ENCODE measurements at places on chromosomes 2 and 18.

GRCh38 chr2:47720036-47720435, 62.9 kb upstream of the MSH6 start:
- DNase-seq: peak; percentile 21

- DNase-seq: no peak
Observed at GRCh38 chr2:235047171-235048160, 95.6 kb downstream of the SH3BP4 start.

DNA sequence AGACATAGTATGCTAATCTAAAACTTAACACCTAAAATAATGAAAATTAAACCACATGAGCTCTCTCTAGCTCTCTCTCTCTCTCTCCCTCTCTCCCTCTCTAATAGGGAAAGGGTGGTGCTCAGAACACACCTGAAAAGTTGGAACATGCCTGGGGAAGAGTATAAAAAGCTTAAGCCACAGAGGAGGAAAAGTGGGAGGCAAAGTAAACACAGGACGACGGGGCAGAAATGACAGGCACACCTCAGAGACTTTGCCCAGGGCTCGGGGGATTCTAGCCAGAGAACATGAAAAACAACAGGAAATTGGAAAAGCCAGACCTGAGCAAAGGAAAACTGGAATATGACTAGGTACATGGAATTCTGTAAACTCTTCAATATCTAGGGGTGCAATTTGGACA, 666.1 kb downstream of the BCL11A start:
- no peak for DNase-seq

DNA sequence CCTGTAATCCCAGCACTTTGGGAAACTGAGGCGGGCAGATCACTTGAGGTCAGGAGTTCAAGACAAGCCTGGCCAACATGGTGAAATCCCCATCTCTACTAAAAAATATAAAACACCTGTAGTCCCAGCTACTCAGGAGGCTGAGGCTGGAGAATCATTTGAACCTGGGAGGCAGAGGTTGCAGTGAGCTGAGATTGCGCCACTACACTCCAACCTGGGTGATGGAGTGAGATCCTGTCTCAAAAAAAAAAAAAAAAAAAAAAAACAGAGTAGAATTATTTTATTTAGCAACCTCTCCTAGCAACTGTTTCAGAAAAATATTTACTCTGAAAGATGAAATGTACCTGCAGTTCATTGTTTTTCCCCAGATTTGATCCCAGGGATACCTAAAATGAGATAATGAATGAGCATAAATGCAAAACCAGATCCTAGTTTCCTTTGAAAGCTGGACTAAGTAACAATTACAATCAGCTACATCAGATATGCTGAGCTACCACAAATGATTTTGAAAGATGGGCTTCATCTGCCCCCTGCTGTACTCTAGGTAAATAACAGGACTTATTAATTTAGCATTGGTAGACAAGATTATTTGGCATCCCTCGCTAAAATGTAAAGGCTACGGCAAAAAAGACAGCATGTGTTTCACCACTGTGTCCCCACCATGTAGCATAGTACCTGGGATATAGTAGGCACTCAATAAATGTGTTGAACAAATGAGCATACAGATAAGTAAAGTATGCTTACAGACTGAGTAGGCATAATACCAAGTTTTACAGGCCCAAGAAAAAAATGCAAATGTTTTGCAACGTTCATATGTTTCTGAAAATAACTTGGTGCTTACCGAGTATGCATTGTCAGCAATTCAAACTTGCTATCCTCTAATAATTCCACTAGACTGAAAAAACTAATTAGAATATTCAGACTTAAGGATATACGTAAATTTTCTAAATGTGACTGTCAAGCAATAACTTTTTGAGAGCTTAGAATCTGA, 102.5 kb downstream of the ATL2 start:
- peak; percentile 89 for DNase-seq

- DNase-seq: no peak
Observed at GRCh38 chr2:240319855-240320203, 115.6 kb upstream of the GPC1 start.

GRCh38 chr18:48879008-48879431, 71.7 kb downstream of the SMAD7 start:
- no peak for DNase-seq

GRCh38 chr18:74569401-74569800, 28.3 kb upstream of the ZNF407 start:
- no peak for DNase-seq

- DNase-seq: no peak
Observed at GRCh38 chr2:190599073-190599472, 49.8 kb upstream of the NAB1 start.

DNA sequence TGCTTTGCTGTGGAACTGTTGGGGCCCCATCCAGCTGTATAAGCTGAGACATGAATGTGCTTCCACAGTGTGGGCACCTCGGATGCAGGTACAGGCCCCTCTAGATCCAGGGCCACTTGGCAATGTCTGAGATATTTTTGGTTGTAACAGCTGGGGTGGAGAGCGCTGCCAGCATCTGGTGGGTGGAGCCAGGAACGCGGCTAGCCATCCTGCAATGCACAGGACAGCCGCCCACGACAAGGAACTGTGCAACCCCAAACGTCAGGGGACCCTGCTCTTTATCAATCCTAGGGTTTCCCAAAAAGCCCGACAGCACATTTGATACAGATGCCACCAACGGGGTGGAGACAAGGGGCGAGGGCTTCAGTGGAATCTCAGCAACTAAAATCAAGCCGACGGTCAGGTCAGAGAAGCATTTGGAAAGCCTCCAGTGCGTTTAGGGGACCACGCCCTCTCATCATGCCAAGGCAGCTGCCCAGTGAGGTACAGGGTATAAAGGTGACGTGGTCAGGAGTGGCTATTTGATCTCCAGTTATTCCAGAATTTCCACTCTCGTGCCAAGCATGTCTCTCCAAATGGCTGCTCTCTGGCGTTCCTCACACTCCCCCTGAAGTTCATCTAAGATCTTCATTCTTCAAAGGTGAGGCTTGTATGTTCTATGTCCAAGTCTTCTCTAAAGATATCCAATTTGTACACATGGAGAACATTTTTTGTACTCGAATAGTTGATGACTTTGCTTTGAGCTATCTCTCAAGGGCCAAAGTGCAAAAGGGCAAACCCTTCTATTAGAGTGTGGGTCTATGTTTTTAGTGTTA, 55.7 kb downstream of the LRRFIP1 start:
- no peak for DNase-seq

- DNase-seq: no peak
Observed at GRCh38 chr2:129895061-129895460, 84.4 kb upstream of the RAB6C start.

GRCh38 chr2:70895998-70896764, 39.5 kb upstream of the ATP6V1B1 start:
- DNase-seq: no peak

- DNase-seq: peak; percentile 21
Observed at GRCh38 chr2:213306316-213306942, 22.2 kb downstream of the SPAG16 start.

- DNase-seq: no peak
Observed at GRCh38 chr18:75809926-75810255, 382.4 kb upstream of the SMIM21 start.

DNA sequence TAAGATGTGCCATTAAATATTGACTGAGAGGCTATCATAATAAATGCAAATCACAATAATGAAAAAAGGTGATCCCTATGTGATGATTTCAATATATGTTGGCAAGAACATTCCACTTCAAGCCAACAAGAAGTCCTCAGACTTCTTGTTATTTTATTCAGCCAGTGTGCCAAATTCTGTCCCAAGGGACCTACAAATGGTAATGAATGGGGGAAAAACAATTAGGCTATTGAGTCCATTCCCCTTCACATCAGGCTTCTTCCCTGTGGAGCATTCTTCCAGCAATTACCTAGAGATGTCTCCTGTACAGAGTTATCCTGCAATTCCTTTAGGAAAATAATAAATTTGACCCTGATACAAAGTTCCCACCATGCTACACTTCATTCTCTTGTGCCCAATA, 144.4 kb downstream of the PIEZO2 start:
- DNase-seq: no peak

DNA sequence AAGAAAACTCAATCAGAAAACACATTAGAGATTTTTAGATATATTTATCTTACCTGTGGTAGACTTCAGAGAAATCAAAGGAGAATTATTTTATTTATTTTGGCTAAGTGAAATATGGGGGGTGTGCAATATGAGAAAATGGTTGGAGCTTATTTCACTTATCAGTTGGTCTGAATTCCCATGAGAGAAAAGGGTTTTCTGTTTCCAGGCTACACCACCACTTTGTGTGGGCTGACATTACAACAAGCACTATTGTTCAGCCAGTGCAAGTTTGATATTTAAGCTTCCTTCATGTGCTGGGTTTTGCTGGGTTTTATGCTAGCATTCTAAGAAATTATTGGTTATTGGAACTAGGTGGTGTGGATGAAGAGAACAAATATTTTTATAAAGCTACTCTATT, 33.5 kb downstream of the RMND5A start:
- no peak for DNase-seq

- no peak for DNase-seq
Observed at GRCh38 chr18:40094441-40094840, 1860.6 kb upstream of the PIK3C3 start.

GRCh38 chr18:22459491-22459890, 41.8 kb upstream of the CTAGE1 start:
- no peak for DNase-seq

- DNase-seq: no peak
Observed at GRCh38 chr2:134122610-134123009, 131.3 kb upstream of the MGAT5 start.

DNA sequence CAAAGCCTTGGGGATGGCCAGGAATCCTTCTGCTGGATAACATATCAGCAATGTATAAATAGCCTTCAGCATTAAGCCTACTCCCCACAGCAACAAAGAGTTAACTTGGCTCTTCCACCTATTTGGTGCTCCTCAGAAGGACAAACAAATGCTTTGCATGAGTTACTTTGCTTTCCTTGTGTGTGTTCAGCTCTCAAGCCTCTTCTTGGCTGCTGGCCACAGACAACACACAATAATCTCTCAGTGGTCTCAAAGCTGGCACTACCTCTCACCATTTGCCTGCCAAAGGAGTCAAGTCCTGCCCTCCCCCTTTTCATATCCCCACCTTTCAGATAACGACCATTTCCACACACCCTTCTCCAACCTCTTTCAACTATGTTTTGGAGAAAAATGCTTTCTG, 17.5 kb downstream of the FTCDNL1 start:
- DNase-seq: no peak

DNA sequence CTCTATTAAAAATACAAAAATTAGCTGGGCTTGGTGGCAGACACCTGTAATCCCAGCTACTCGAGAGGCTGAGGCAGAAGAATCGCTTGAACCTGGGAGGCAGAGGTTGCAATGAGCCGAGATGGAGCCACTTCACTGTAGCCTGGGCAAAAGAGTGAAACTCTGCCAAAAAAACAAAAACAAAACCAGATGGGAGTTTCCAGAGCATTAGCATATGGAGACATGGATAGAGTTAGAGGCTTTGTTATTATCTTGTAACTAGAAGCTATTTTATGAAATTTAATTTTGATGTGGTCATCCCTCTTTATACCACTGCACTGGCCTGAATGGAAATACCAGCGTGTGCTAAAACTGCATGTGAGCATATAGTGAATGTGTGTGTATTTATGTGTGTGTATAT, 58.9 kb downstream of the TRAPPC8 start:
- DNase-seq: no peak

GRCh38 chr2:99863903-99864270, 278.5 kb downstream of the AFF3 start:
- DNase-seq: no peak

DNA sequence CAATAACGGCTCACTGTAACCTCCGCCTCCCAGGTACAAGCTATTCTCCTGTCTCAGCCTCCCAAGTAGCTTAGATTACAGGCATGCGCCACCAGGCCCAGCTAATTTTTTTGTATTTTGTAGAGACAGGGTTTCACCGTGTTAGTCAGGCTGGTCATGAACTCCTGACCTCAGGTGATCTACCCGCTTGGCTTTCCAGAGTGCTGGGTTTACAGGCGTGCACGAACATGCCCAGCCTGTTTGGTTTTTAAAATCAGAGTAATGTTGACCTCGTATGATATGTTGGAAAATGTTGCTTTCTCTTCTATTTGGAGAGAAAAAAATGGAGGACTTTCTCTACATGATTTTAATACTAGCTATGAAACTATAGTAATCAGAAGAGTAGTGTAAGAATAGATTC, 386.2 kb downstream of the PTH2R start:
- no peak for DNase-seq

DNA sequence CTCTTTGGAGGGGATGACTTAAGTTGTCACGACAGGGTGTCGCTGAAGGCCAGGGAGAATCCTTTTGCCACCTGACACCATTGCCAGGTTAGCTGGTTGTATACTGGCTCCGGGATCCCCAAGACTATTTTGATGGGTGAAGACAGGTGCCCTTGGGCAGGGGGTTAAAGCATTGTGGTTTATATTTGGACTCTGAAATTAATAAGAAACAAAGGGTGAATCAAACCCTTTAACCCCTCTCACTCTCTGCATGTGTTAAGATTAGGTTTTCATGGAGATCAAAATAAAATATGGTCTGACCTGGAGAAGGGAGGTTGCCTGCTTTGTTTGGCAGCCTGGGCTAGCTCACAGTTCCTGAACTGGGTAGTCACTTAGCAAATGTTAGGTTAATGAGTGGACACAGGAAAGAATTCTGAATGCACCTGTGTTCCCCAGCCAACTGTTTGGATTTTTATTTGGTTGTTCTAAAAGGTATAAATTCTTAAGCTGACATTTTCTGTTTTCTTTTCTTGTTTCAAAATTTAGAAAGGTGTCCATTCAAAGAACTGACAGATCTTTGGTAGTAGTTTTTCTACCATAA, 301.7 kb downstream of the KCNS3 start:
- DNase-seq: no peak

DNA sequence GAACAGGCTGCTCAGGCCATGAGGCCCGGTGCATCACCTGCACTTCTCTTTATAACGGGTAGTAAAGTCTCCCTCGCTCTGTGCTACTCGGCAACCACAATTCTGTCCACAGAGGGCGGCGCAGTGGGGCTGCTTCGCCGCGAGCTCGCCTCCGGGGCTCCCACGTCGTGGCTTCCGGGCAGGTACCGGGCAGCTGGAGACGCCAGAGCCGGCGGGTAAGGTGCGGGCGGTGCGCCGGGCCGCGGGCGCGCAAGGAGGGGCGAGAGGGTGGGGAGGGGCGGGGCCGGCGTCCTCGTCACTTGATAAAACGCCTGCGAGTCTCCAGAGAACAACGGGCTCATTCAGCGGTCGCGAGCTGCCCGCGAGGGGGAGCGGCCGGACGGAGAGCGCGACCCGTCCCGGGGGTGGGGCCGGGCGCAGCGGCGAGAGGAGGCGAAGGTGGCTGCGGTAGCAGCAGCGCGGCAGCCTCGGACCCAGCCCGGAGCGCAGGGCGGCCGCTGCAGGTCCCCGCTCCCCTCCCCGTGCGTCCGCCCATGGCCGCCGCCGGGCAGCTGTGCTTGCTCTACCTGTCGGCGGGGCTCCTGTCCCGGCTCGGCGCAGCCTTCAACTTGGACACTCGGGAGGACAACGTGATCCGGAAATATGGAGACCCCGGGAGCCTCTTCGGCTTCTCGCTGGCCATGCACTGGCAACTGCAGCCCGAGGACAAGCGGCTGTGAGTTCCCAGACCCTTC, at the start of gene ITGA6:
Gene ITGA6, plus strand, starts transcription at position 331 of the 734 bp plus-strand sequence.
- DNase-seq: peak; percentile 73

GRCh38 chr2:37156071-37156856, 516 bp downstream of the EIF2AK2 start:
- peak; percentile 62 for DNase-seq

All from adipocyte (in vitro differentiated cells).